ENCODE measurements at places on chromosomes 1 and 21.

- no peak for DNase-seq
Measured at GRCh38 chr1:8687538-8687937, 129.9 kb downstream of the RERE start.

DNA sequence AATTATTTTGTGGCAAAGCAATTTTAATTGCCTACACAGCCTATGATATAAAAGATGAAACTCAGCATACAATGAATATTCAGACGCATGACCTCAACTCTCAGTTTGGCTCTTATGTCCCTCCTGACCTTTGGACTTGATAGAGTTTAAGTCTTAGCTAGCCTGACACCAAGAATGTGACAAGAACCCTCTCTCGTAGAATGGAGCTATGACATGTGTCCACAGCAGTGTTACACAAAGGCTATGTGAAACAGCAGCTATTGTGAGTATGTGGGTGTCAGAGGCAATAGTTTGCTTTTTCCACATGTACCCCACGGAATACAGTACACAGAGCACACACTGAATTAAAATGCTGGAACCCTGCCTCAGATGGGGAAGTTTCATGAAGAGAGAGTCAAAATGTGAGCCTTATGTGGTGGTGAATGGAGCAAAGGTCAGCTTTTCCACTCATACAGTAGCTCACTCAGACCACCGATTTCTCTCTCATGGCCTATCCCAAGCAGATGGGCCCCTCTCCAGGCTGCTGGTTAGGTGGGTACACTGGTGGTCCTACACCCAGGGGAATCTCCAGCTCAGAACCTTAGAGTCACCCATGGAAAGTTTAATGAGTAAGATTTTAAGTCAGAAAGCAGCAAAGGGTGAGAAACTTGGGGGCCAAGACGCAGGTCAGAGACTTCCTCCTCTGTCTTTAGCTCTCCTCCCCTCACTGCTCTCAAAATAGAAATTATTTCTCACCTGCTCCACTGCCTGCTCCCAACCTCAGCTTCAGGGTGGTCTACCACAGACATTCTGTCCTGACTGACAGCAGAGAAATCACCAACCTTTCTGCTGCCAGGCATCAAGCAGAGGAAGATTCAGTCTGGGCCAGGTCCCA, 10.1 kb upstream of the XCL2 start:
- DNase-seq: no peak

DNA sequence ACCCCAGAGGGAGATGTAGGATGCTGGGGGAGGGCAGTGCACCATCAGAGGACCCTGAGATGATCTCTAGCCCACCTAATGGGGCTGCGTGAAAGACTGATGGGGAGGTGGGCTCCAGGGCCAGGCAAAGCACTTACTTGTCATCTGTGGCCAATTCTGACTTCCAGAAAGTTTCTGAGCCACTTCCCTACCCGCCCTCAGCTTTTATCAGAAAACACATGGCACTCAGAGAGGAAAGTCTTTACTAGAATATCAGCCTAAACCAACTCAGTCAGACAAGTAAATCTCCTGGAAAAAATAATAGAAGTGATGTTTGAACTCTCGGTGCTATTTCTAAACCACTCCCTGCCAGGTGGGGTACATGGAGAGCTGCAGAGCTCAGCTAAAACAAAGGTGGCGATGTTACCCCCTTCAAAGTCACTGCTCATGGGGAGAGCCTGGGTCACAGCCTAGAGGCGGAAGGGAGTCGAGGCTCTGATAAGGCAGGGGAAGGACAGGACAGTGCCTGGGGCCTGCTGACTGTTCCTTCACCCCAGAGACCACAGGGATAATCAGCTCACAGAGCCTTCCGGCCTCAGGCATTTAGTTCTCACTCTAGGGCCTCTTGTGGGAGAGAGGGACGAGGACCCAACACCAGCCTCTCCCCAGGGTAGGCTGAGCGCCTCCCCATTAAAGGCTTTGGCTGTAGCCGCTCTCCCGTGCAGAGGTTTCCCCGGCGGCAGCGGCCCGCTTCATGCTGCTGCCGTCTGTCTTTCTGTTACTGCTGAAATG, 14.2 kb downstream of the SMIM12 start:
- no peak for DNase-seq

- no peak for DNase-seq
Measured at GRCh38 chr1:33147997-33148314, 33.9 kb downstream of the TRIM62 start.

DNA sequence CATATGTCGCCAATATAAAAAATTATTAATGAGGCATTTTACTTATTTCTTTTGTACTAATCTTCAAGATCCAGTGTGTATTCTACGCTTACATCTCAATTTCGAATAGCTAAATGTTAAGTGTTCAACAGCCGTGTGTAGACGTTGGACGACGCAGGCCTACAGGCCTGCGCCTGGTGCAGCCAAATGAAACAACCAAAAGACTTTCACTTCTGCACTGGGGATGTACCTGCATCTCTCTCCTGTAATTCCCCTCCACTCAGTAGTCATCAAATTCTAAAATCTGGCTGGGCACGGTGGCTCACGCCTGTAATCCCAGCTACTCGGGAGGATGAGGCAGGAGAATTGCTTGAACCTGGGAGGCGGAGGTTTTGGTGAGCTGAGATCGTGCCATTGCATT, 76.8 kb upstream of the HNRNPU start:
- DNase-seq: no peak

DNA sequence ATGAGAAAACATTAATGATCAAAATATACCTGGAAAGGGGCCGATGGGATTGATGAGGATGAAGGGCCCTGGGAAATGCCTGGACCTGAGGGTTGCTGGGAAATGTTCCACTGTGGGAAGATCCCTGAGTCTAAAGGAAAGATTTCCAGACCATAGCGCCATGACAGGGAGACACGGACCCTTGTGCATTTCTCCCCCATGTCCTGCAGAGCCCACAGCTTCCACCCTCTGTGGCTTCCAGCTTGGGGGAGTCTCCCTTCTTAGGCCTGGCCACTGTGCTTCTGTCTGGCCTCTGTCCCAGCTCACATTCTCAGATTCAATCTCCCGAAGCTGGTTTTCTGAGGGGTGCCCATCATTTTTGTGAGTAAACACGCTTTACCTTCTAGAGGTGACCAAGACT, 1.0 kb upstream of the PRAMEF12 start:
- no peak for DNase-seq

DNA sequence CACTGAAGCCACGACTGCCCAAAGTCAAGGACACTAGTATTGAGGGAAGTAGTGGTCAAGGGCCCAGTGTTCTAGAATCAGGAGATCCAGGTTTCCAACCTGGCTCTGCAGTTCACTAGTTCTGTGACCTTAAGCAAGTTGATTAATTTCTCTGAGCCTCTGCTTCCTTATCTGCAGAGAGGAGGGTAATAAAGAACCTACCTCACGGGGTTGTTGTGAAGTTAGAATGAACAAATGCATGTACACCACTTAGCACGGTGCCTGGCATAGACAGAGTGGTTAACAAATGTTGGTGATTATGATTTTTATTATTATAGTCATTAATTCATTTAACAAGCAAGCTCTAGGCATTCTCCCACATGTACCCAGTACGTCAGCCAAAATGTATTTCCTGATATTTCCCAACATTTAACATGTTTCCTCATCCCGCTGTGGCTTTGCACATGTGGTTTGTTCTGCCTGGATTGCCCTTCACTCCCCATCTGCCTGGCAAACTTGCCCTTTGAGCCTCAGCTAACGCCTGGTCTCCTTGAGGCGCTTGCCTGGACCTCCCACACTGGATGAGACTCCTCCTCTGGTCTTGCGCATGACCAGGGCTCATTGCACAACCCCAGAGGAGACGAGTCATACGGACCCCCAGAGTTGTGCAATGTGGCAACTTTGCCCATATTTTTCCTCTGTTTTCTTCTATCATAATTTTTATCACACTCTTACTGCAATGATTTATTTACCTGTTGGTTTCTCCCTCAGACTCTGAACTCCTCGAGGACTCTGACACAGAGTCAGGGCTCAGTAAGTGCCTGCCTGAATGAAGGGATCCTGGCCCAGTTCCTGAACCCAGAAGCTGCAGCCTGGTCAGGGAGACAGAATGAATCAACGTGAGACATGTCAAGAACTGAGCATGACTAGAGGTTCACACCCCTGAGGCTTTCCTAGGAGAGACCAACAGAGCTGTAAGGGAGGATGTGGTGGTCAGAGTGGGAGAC, 20.7 kb upstream of the MFSD2A start:
- no peak for DNase-seq

DNA sequence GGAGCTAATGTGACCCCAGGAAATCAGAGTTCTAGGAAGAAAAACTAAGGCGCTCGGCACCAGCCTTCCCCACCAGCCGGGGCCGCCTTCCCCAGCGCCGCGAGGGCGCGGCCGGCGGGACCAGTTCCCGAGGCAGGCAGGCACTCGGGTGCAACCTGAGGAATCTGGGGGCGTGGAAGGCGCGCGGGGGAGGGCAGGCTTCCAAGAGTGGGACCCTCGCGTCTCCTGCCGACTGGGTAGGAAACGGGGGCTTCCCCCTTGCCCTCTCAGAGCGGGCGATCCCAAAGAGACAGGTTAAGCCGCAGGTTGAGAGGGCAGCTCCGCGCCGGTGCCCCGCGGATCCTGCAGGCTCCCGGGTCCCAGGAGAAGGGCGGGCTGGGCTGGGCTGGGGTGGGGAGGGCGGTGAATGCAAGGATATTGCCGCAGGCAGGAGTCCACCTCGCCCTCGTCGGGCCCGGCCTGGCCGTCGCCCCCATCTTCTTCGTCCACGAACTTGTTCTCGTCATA, 431 bp downstream of the ARPC5 start:
- no peak for DNase-seq

DNA sequence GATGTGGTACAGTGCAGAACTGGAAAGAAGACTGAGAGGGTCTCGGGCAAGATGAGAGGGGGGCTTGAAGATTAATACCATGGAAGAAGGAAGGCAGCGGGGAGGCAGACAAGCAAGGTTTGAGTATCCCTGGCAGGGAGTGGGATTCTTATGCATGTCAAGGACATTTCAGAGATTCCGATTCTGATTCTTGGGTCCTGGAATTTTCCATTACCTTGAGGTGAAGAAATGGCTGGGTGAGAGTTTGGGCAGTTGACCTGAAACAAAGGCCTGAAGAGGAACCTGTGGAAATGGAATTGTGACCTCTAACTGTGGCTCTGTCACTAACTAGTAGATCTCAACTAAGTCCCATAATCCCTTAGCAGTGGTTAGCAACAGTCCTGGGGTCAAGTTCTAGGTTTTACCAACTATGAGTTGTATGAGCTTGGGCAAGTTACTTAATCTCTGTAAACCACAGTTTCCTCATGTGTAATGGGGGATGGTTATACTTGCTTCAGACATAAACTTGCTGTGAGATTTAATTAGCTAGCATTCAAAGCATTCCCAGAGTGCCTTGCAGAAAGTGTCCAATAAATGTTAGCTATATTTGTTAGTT, 8.6 kb upstream of the ACTN2 start:
- no peak for DNase-seq

- no peak for DNase-seq
Measured at GRCh38 chr1:111219557-111220286, 7.8 kb upstream of the CHI3L2 start.

- no peak for DNase-seq
Measured at GRCh38 chr1:24541711-24542346, 14.1 kb upstream of the NCMAP start.

DNA sequence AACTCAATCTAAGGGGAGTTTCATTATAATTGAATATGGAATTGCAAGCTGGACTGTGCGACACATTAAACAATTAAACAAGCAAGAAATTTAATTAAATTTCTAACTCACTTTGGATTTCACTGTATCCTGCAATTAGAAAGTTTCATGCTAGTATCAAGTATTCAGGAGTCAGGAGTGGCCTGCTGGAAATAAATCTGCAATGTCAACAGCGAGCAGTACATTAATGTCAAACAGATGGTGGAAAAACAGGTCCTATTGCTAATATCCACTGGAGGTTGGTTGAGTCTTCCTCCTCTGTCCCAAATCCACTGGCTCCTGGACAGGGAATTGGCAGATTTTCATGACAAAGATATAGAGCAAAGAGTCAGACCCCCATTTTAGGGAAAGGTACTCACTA, 237.1 kb downstream of the VAV3 start:
- no peak for DNase-seq

- DNase-seq: no peak
Measured at GRCh38 chr1:87450136-87450535, 121.5 kb downstream of the LMO4 start.

DNA sequence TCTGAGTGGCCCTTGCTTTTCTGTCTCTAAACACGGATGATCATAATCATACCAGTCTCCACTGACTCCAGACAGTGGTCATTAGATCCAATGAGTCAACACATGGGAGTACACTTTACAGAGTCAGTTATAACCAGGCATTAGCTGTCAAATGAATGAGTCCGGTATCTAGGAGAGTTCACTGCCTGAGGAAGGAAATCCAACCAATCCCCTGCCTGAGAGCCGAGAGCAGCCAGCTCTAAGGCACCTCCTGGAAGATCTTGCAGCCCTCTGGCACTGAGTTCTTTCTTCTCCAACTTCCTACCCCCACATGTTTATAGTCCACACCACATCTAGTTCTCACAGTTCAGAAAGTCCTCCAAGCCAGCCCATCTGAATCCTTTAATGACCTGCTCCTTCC, 29.4 kb upstream of the RBM15 start:
- no peak for DNase-seq

DNA sequence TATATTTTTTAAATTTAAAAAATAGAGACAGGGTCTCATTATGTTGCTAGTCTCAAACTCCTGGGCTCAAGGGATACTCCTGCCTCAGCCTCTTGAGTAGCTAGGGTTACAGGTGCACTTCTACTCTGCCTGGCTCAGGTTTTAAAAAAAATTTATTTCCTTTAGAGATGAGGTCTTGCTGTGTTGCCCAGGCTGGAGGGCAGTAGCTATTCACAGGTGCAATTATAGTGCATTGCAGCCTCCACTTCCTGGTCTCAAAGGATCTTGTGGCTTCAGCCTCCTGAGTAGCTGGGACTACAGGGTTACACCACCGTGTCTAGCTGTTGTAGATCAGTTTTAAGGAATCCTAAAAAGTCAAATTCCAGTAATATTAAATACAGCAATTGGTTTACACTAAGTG, 5.0 kb downstream of the RNF11 start:
- no peak for DNase-seq

GRCh38 chr21:35938446-35938845, 121.9 kb downstream of the SETD4 start:
- no peak for DNase-seq

DNA sequence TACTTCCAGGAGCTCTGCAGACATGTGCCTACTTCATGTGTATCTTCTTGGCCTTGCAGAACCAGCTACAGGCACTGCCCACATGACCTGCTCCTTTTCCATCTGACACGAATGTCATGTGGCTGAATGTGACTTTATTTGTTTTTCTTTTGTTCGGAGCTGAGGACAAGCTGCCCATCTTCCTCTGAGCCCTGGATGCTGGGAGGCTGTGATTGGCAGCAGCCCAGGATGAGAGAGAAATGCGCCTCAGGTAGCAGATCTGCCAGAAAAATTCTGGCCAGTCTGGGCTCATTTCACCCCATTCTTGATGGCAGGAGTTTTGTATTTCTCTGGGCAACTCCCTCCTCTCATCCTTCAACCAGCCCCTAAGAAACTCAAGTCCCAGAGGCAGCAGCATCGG, 372.0 kb downstream of the RPS6KC1 start:
- DNase-seq: no peak

GRCh38 chr1:204115116-204115515, 36.7 kb downstream of the ETNK2 start:
- no peak for DNase-seq

Measured in stimulated activated CD4-positive, alpha-beta T cell treated with anti-CD3 and anti-CD28 coated beads, TNF-alpha, amount 100 ng/mL, for 48 hours (primary cell).